ENCODE measurements at places on chromosomes 6 and 20.

GRCh38 chr6:129489215-129489765 lies 220.7 kb downstream of the ARHGAP18 start:
- DNase-seq, result no peak

DNA sequence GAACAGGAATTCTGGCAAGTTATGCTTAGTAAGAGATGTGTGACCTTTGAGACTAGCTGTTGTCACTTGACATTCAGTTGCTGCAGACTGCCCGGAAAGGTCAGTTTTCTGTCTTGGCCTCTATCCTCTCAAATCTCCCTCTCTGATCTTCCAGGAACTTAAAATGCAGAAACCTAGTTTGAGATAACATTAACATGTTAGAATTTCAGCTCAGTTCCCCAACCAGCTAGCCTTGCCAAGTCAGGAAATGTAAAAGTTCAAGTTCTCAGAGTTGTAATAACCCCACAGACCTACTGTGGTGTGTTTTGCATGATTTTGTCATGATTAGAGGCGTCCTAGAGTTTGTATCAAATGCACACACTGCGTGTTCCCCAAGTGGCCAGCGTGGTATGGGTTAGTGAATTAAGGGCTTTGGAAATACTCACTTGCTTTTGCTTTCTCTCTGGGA lies 46.6 kb downstream of the DUSP22 start:
- no peak for DNase-seq

DNA sequence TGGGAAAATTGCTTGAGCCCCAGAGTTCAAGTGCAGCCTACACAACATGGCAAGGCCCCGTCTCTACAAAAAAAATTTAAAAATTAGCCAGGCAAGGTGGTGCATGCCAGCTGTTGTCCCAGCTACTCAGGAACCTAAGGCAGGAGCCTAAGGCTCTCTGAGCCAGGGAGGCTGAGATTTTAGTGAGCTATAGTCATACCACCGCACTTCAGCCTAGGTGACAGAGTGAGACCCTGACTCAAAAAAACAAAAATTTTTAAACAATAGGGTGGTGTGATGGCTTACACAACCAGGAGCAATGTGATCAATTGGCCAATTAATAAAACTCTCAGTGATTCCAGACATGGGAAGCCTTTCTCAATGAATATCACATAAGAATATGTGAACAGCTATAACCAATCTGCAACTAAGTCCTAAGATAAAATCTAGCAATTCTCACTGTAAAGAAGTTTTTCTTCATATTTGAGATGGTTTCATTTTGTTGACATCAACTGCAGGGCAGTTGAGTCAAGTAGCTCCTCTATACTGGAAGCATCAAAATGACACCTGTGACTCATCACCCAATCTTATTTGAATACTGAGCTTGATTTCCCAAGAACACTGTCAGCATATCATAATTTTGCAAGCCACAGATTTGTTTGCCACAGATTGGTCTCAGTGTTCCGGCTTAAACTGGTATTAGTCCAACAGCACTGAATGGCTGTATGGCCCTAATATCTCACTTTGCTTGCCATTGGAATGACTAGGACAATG lies 169.0 kb upstream of the GJE1 start:
- DNase-seq, result no peak

- no peak for DNase-seq
Measured at GRCh38 chr20:59932616-59933295, 681 bp downstream of the SYCP2 start.

GRCh38 chr6:117317261-117317660 lies 51.9 kb downstream of the VGLL2 start:
- DNase-seq, result peak; percentile 3
